Progenitor cell of endocrine pancreas (in vitro differentiated cells): ENCODE measurements at places on chromosomes 11 and 22.

- no peak for DNase-seq
Measured at GRCh38 chr22:48628891-48629543, 1198.7 kb downstream of the BRD1 start.

GRCh38 chr11:46315033-46315738, 32.1 kb upstream of the DGKZ start:
- DNase-seq, result peak; percentile 73

- no peak for DNase-seq
Measured at GRCh38 chr11:9787981-9788521, 124.2 kb downstream of the SWAP70 start.

GRCh38 chr11:2777871-2778629, 78.3 kb upstream of the KCNQ1OT1 start:
- peak; percentile 8 for DNase-seq

DNA sequence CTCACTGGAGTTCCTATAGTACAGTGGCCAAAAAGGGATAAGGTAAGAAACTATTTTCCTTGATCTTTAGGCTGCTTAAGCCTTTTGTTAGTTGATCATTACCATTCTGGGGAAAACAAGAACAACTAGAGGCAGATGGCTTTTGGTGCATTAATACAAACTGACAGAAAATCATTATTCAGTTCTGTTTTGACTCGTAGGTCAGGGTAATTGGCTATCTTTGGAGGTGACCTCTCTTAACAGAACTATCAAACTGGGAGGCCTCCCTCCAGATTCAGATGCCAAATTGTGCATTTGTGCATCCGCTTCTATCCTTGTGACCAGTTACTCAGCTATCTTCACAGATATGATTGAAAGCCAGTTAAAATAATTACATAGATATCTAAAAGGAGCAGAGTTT, 23.2 kb upstream of the GRK2 start:
- DNase-seq, result no peak

DNA sequence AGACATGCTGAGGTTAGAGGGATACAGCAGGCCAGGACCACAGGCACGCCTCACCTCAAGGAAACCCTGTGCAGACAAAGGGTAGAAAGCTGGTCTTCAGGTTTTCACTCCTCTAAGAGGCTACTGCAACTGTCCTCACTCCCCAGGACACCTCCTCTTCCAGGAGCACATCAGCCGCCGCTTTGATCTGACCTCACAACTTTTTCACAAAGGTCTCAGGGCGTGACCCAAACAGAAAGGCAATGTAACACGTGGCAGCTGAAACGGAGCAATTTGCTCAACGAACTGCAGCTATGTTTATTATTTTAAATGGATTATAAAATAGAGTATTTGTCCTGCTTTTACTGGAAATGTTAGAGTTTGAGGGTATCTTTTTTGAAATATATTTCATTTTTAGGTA, 46.1 kb downstream of the LARGE1 start:
- no peak for DNase-seq

- DNase-seq, result no peak
Measured at GRCh38 chr22:34784056-34784455, 281.9 kb upstream of the ISX start.

- DNase-seq, result no peak
Measured at GRCh38 chr11:75677275-75677674, 8.4 kb upstream of the MAP6 start.

DNA sequence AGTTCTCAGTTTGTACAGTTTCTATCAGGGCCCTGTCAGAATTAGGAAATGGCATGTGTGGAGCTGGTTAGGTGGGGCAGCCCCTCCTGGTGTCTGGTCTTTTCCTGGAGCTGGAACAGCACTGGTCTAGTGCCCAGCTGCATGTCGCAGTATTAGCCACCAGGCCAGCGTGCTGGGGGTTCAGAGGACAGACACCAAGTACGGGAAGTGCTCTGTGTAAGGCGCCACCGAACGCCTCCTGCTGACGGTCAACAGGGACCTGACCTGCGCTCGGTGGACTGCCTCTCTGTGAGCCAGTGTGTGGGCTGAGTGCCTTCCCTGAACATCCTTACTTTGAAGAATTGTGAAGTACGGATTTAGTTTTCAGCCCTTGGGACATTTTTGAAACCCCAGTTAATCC, 33.9 kb downstream of the AP2A2 start:
- DNase-seq, result no peak

DNA sequence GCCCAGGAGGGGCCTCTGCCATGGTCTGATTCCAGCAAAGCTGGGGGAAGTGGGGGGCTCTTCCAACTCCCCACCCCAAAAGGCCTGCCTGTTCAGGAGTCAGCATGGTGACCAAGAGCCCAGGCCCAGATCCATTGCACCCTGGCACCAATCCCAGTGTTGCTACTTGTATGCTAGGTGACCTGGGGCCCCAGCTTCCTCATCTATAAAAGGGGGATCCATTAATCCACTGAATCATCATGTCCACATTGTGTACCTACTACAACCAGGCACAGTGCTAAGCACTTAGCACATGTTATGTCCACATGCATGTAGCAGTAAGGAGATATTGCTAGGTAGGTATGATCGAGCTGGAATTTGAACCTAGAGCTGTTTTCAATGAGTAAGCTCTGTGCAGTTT, 2.0 kb downstream of the SYT12 start:
- no peak for DNase-seq

DNA sequence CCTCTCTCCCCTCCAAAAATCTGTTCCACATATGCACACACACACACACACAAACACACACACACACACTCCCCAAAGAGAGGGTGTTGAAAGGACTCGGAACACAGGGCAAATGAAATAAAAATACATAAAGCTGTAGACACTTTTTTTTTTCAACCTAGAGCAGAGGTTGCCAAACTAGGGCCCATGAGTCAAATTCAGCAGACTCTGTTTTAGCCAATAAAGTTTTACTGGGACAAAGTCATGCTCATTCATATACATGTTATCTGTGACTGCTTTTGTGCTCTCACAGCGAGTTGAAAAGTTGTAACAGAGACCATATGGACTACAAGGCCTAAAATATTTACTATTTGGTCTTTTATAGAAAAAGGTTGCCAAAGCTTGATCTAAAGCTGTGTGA, 8.9 kb downstream of the IMMP1L start:
- DNase-seq, result no peak

DNA sequence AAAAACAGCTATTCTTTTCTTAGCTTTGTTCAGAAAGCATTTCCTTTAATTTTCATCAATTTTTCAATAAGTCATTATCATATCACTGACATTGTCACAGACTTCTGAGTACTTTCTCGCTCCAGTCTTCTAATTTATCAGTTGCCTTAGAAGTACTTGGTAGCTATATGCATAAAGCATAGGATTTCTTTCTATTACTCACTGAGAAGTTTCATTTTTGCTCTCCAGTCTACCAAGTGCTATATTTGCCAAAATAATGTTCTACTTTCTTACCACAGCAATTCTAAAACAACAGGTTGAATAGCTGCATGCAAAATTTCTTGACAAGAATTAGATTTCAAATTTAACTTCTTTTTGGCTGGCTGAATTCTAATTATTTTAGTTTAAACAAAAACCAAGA, 116.3 kb downstream of the STK33 start:
- DNase-seq, result no peak

- no peak for DNase-seq
Measured at GRCh38 chr22:25358421-25359170, 139.2 kb downstream of the CRYBB2 start.

DNA sequence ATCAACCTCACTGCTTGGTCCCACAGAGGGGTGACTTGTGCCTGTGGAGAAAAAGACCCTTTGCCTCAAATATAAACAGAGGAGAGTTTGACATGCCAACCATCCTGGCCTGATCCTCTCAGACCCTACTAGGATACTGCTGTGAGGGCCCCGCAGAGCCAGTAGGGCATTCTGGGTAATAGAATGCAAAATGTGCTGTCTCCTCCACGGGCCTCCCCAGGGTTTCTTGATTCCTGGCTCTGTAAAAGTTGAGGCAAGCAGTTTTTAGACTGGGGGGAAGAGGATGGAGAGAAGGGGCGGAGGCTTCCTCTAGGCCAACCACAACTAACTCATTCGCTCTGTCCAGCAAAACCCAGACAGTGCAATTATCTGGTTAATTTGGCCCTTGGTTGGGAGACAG, 81.7 kb downstream of the SYN3 start:
- DNase-seq, result no peak

GRCh38 chr22:29695129-29695926, 24.5 kb upstream of the CABP7 start:
- DNase-seq, result no peak

- DNase-seq, result no peak
Measured at GRCh38 chr11:1025410-1026162, 10.9 kb downstream of the MUC6 start.

- no peak for DNase-seq
Measured at GRCh38 chr11:28223577-28223976, 115.4 kb downstream of the METTL15 start.

DNA sequence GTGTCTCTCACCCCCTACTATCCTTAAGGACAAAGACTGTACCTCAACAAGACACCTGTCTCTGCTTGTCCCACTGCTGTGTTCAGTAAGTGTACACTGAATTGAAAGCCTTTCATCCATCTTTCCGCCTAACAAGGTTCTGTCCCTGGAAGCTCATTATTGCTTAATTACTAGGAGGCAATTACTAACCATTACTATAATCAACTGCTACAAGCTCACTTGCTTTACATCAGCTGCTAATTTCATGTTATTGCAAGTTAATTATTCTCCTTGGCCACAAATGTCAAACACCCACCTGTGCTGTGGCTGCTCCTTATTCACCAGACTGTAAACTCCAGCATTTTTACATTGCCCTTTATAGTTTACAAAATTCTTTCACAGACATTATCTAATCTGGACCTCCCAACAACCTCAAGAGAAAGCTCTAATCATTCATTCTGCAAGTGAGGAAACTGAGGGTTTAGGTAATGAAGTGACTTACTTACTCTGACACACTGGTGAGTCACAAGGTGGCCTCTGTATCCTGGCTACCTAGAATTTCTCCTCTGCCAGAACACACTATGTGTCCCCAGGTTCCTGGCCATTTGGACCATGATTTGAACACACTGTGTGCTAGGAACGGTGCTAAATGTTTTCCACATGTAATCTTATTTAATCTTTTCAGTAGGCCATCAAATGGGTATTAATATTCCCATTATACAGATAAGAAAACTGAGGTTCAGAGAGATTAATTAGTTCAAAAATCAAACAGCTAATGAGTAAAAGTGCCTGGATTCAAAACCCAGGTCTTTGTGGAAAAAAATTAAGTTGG, 66.7 kb downstream of the RAB30 start:
- DNase-seq, result no peak
